Kidney (tissue), 22 donors: ENCODE measurements at places on chromosomes 4 and X.

DNA sequence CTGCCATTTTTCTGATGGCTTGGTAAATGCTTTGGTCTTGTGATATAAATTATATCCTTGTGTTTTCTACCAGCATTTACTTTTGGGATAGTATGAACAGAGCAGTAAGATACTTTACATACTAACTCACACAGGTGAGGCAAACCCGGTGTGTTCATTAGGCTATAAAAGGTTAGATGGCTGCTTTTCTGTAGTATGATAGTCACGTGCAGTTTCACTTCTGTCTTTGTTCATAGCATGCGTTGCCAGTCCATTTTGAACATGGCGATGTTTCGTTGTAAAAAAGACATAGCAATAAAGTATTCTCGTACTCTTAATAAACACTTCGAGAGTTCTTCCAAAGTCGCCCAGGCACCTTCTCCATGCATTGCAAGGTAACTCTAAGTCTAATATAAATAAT is 88.4 kb downstream of the KLHL8 start:
- DNase-seq: no peak

GRCh38 chr4:134540588-134540987 is 339.0 kb upstream of the PABPC4L start:
- no peak for DNase-seq

GRCh38 chr4:41455206-41455605 is 82.8 kb upstream of the LIMCH1 start:
- no peak for DNase-seq

DNA sequence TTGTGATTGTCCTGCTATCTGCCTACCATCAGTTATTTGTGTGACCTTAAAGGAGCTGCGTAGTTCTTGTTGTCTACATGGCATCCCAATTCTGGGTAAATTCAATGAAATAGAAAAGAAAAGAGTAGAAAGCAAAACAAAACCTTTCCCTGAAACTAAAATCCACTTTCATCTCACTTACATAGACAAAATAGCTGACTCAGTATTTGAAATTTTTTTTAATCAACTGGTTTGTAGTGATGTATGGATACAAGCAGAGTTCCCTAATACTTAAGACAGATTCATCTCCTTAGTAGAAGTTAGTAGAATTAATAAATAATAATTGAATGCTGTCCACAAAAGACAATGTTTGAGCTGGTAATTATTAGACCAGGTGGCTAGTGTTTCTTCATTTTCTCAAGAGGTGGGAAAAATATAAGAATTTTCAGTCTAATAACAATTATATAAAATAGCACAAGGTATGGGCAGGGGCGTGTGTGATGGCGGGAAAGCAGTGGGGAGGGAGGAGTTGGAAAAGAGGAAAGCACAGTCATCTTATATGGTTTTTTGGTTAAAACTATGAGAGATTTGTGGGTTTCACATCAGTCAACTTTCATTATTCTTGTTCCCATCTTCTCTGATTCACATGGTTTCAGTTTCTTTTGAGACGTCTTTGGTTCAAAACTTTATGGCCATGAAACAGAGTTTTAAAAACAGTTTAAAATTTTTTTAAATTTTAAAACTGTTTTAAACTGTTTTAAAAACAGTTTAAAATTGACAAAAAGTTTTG is 275.2 kb downstream of the SPRY1 start:
- DNase-seq: no peak

DNA sequence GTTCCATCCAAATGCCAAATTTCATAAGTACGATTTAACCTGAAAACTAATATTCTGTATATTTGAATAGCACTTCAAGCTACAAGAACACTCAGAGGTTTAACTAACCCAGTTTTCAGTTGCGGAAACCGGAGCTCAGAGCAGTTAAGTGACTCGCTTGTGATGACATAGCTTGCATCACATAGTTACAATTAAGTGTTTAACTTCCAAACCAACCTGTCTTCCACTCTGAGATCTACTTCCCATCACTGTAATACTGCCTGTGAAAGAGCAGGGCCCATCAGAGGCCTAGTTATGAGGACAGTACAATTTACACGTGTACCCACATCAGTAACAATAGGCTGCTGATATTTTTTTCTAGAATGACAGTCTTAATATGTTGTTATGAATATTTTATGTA is 120.3 kb downstream of the MAD2L1 start:
- no peak for DNase-seq

- no peak for DNase-seq
Measured at GRCh38 chrX:150805736-150806135, 92.7 kb downstream of the CD99L2 start.

- DNase-seq: no peak
Measured at GRCh38 chr4:94459462-94460161, 7.9 kb downstream of the PDLIM5 start.

DNA sequence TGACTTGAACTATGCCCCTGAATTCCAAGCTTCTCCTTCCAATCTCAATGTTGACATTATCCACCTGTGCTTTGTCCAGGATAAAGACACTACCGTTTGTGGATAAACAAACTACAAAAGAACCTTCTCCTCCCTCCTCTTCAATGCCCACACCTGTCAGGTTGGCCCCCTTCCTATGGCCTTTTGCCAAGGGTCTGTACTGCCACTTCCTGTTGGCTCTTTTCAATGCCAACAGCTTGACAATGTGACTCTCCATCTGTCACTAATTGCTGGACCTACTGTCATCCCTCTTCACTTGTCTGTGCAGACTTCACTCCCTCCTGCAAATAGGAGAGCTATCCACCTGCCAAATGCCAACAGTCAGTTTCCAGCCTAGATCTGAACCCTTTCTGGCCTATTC is 35.8 kb upstream of the MID1 start:
- no peak for DNase-seq
